Activated CD4-positive, alpha-beta memory T cell treated with anti-CD3 and anti-CD28 coated beads, Interleukin-2, amount 10 ng/mL, durations not matched to agents 7 days and 5 days (primary cell): ENCODE measurements at places on chromosomes 7 and 10. TPM values are rescaled to one million over a fixed set of nuclear protein-coding genes. Genes with fewer than 3 reads are reported as not detected.
A peak's percentile ranks its signal among the peaks of the same experiment; 100 is the strongest.

Gene SYT15B
- total RNA-seq = 0.20 TPM

DNA sequence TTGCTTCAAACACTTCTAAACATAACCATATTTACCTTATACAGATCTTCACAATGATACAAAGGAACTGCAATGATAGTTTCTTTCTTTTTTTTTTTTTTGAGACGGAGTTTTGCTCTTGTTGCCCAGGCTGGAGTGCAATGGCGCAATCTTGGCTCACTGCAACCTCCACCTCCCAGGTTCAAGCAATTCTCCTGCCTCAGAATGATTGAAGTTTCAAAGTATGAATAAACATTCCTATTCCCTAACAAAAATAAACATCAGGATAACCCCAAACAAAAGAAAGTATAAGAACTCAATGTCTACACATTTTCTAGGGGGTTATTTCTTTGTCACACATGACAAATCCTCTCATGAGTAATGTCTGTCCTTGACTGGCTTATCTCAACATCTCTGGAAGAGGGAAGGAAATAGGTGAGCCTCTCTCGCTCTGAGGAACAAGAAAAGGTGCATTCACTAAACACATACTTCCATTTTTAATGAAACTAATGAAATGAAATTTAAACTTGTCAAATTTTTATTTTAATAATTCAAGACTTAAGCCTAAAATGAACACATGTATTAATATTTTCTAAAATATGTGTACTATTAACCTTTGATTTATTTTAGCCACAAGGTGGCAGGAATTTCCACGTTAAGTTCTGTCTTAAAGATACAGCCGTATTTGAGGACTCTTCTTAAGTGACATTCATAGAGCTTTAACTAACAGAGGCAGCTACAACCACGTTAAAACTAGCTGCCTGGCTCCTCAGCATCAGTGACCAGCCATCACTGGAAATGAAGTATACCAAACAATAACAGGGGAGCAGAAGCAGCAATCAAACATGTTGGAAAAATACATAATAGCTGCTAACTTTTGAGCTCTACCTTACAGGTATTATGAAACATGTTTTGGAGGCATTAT is 58.3 kb downstream of the MALSU1 start:
- no peak overlapping the region for H3K4me3 ChIP-seq
- peaks cover 28% of the 10 kb centered on the region for H3K27me3 ChIP-seq
- H3K27ac ChIP-seq = peak overlapping the region; percentile 42
- DNase-seq = no peak
- H3K36me3 ChIP-seq = no peaks in the 10 kb centered on the region

DNA sequence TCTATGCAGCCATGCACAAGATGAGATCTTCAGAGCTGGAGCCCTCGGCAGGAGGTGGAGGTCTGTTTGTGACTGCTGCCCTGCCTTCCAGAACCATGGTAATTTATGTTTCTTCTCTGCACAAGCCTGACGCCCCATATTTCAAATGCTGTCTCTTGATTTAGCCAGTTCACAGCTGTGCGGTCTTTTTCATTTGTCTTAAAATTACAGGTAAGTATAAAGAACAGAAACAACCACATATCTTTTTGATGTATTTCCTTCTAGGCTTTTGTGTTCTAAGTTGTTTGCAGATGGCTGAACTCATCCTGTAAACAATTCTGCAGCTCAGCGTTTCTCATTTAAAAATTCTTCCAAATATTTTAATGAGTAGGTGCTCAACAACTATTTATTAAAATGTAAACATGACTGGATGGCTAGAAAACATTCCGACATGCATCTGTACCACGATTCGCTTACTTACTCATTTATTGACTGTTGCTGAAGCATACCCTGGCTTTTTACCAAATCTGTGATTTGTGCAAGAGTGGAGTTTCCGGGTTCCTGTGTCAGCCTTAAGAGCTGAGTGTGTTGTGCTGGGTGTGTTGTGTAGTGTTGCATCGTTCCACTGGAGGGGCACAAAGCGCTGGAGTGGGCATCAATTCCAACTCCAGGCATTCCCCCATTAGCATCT is 58.9 kb downstream of the PIP4K2A start:
- peaks cover 46% of the 10 kb centered on the region for H3K36me3 ChIP-seq
- H3K4me1 ChIP-seq = peaks cover 94% of the 10 kb centered on the region
- DNase-seq = no peak
- peak overlapping the region; percentile 36 for H3K4me3 ChIP-seq
- peak overlapping the region; percentile 85 for H3K27ac ChIP-seq

Gene NEUROD6
- total RNA-seq = not detected

DNA sequence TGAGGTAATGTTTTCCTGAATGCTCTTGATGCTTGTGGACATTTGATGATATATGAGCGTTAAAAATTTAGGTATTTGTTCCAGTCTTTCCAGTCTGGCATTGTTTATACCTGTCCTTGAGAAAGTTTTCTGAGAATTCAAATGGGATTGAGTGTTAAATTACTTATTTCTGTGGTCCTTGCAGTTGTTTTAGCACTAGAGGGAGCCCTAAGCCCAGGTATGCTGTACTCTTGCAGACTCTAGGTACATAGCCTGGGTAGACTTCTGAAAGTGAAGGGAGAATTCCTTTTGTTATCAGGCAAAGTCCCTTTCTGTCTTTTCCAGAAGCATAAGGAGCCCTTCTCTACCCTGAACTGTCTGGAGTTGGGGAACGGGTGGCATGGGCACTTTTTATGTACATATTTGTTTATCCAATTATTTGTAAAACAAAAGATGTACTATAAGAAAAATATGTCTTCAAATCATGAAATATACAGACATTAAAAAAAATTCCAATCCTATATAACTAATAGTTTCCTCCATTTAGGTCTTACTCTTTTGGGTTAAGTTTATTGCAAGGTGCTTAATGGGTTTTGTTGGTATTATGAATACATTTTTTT is 262.1 kb downstream of the ATRNL1 start:
- H3K27ac ChIP-seq = no peak overlapping the region
- no peaks in the 10 kb centered on the region for H3K4me1 ChIP-seq

- peaks cover 4% of the 10 kb centered on the region for H3K36me3 ChIP-seq
- peaks cover 8% of the 10 kb centered on the region for H3K4me1 ChIP-seq
- DNase-seq = peak; percentile 72
Measured at GRCh38 chr7:45089341-45089891, 647 bp upstream of the NACAD start.

Gene HUS1
- 34.1 TPM for total RNA-seq

DNA sequence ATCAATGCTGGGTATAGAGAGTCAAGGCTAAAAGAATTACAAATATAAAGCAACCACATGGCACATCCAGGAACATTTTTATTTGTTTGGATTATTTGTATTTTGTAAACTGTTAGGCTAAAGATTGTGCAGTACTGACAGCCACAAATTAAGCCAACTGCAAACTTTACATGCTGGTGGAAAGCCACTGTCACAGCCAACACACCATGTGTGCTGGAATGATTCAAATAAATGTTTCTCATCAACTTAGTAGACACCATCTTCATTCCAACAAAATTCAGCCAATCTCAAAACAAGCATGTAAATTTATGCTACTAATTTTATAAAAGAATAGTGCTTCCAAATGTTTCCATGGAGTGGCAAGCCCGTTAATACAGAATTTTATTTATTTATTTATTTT is 211.8 kb downstream of the ELMO1 start:
- no peak overlapping the region for H3K4me3 ChIP-seq
- no peak for DNase-seq
- no peak overlapping the region for H3K27ac ChIP-seq
- peaks cover 2% of the 10 kb centered on the region for H3K4me1 ChIP-seq
- H3K27me3 ChIP-seq = no peaks in the 10 kb centered on the region
- peaks cover 4% of the 10 kb centered on the region for H3K36me3 ChIP-seq

GRCh38 chr7:134854816-134855215 is 75.4 kb downstream of the CALD1 start:
- peaks cover 25% of the 10 kb centered on the region for H3K4me1 ChIP-seq
- DNase-seq = no peak
- no peak overlapping the region for H3K4me3 ChIP-seq
- H3K36me3 ChIP-seq = no peaks in the 10 kb centered on the region
- no peaks in the 10 kb centered on the region for H3K27me3 ChIP-seq

Gene DNAJC2
- total RNA-seq = 24.8 TPM

DNA sequence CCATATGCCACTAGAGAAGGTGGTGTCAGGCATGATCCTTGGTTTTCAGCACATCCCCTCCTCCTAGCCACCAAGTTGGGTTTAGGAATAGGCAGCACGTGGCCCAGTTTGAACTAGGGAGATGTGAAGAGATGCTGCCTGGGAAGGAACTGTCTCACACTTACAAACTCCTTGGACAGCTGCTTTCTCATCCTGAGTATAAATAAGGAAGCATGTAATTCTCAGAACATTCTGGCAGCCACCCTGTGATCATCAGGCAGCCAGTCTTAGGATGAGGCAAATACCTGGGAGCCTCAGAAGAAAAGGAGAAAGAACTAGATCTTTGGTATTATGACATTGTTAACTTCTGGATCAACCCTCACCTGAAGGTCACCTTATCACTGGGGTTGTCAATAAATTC is 21.3 kb upstream of the XPNPEP1 start:
- H3K4me1 ChIP-seq = peaks cover 3% of the 10 kb centered on the region
- no peak overlapping the region for H3K27ac ChIP-seq
- no peaks in the 10 kb centered on the region for H3K36me3 ChIP-seq

- peak; percentile 76 for DNase-seq
- H3K4me1 ChIP-seq = peaks cover 40% of the 10 kb centered on the region
- peak overlapping the region; percentile 56 for H3K27ac ChIP-seq
- H3K36me3 ChIP-seq = no peaks in the 10 kb centered on the region
- peaks cover 4% of the 10 kb centered on the region for H3K27me3 ChIP-seq
Measured at GRCh38 chr7:2864999-2865670, 21.0 kb upstream of the GNA12 start.

- no peak for DNase-seq
- no peaks in the 10 kb centered on the region for H3K4me1 ChIP-seq
- no peak overlapping the region for H3K27ac ChIP-seq
- no peak overlapping the region for H3K4me3 ChIP-seq
- H3K27me3 ChIP-seq = no peaks in the 10 kb centered on the region
Measured at GRCh38 chr7:47042669-47043068, 539.2 kb downstream of the TNS3 start.

DNA sequence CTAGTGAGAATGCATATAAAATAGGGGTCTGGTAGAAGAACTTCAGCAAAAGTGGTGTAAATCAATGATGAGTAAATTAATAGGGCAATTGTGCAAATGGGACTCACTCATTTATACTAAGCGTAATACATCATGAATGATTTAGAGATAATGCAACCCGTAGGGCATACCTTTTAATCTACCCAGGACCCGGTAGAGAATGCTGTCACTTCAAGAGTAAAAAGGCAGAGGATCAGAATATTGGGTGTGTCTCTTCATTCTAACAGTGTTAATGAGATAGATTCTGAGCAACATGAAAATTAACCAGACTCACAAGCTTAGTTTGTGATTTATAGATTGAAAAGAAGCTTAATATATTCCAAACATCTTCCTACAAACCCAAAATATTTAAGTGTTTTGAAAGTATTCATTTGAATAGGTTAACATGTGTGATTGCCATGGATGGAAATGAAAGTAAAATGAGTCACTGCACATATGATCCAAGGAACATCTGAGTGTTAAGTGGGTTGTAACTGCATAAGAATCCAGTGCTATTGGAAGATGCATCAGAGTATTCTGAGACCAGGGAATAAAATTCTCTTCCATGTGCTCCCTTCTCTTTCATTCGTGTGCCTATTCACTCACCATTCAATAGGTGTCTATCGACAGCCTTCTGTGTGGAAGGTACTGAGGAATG is 690.6 kb downstream of the AUTS2 start:
- H3K4me1 ChIP-seq = no peaks in the 10 kb centered on the region
- DNase-seq = no peak
- no peaks in the 10 kb centered on the region for H3K36me3 ChIP-seq
- H3K4me3 ChIP-seq = no peak overlapping the region

GRCh38 chr10:95333997-95334804 is 43.4 kb upstream of the PDLIM1 start:
- no peak overlapping the region for H3K4me3 ChIP-seq
- no peaks in the 10 kb centered on the region for H3K27me3 ChIP-seq
- H3K4me1 ChIP-seq = peaks cover 3% of the 10 kb centered on the region

DNA sequence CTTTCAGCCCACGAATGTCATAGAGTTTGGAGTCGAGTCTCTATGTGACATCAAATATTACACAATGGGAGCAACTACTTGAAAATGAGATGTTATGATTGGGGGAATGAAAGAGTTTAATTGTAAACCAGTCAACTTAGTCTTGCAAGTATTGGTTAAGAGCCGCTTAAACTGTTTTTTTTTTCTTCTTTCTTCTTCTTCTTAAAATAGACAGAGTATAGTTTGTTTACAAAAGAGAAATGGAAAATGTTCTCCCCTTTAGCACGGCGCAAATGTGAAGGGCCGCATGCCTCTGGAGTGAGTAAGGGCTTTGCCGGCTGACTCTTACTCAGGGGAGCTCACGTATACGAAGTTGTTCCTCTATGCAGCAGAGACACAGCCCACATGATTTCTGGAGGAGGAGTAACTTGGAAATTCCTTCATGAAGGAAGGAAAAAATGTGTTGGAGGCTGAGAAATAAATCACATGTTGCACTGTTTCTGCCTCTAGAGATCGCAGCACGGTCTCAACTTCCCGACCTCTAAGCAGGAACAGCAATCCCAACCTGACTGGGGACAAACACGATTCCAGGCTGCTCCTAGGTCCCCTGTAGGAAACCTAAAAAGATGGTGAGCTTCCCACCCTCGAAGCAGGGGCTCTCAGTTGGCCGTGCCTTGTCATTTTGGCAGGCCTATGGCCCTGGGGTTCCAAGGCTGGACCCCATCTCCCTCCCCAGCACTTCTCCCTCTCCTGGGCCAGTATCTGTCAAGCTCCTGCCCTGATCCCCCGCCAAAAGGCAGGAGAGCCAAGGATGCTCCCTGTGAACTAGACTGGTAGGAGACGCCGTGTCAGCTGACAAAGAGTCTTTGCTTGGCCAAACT is 44.8 kb downstream of the MYOF start:
- H3K27ac ChIP-seq = no peak overlapping the region
- H3K27me3 ChIP-seq = no peaks in the 10 kb centered on the region

GRCh38 chr10:103333934-103334520 is 16.9 kb downstream of the PCGF6 start:
- no peak overlapping the region for H3K4me3 ChIP-seq
- DNase-seq = no peak
- no peaks in the 10 kb centered on the region for H3K4me1 ChIP-seq
- H3K27ac ChIP-seq = no peak overlapping the region

DNA sequence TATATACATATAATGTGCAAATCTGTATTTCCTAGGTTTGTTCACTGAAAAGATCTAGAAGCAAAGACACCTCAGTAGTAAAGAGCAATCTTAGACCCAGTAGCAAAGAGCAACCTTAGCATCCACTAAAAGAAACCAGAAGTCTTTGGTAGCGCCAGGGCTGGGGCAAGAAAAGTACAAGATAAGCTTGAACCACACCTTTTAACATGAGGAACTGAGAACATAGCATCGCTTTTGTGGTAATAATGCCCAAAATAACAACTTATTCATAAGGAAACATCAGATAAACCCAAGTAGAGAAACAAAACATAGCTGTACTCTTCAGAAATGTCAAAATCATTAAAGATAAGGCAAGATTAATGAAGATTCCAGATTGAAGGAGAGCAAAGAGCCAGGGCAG is 173.4 kb downstream of the IMMP2L start:
- no peaks in the 10 kb centered on the region for H3K4me1 ChIP-seq
- no peak for DNase-seq
- no peaks in the 10 kb centered on the region for H3K36me3 ChIP-seq
- no peaks in the 10 kb centered on the region for H3K27me3 ChIP-seq

Gene IL2RA
- total RNA-seq = 446 TPM

GRCh38 chr7:75740846-75741497 is 2.2 kb upstream of the HIP1 start:
- H3K4me3 ChIP-seq = no peak overlapping the region
- H3K27ac ChIP-seq = no peak overlapping the region
- H3K27me3 ChIP-seq = peaks cover 21% of the 10 kb centered on the region
